ENCODE measurements at places on chromosomes 7 and 10.

GRCh38 chr7:66974986-66975590 lies 20.3 kb downstream of the SBDS start:
- DNase-seq = no peak

- no peak for DNase-seq
Observed at GRCh38 chr10:119518936-119519335, 23.6 kb downstream of the RGS10 start.

DNA sequence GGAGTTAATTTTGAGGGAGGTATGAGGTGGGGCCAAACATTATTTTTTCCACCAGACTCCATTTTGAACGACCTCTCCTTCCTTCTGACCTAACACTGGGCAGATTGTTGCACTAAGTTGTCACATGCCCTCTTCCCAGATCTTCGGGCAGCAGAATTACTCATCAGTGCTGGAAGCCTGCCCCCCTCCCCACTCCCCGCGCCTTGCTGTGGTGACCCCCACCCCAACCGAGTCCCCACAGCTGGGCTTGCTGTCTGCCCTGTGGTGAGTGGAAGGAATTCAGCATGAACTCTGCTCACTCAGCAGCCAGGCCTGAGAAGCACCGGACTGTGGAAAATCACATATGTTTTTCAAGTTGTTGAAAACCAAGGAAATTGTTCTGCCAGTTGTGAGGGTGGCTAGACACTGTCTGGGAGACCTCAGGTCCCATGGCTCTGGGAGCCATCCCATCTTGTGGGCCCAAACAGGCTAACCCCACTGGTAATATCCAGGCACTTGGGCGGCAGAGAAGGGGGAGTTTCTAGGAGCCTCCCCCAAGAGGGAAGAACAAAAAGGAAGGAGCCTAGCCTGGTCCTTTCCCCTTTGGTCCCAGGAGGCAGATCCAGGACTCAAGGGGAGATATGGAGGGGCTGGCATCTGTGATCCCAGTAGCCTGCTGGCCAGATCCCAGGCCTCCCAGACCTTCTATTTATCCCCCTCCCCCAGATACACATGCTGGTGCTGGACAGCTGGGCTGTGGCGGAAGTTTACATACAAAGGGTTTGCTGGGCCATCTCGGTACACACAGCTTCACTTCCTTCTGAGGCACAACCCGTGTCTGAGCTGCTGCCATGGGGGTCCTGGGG lies 3.5 kb upstream of the AEBP1 start:
- peak; percentile 59 for DNase-seq

DNA sequence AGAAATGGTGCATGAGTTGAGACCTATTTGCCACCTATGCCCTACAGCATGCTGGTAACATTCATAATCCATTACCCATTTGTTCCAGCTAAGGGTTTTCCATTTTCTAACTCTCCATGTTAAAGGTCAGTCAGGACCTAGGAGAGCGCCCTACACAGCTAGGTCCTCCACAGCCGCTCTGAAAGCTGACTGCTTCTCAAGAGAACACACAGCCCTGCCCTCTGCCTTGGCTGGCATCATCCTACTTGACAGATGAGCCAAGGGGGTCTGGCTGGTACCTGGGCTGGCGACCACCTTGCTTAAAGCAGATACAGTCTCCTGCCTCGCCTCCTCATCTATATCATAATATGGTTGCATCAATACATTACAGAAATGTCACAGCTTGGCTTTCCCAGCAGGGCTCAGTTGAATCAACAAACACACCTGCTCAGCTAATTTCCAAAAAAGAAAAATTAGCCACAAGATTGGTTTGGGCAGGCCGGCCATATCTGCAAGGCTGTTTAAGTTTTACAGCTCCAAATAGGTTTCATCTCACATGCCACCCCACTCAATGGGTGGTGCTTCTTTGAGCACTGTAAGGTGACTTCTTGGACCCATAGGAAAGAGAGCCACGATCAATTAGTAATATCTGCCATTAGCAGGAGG lies 17.3 kb downstream of the TLL2 start:
- no peak for DNase-seq

- no peak for DNase-seq
Observed at GRCh38 chr7:135834266-135834665, 85.7 kb upstream of the FAM180A start.

DNA sequence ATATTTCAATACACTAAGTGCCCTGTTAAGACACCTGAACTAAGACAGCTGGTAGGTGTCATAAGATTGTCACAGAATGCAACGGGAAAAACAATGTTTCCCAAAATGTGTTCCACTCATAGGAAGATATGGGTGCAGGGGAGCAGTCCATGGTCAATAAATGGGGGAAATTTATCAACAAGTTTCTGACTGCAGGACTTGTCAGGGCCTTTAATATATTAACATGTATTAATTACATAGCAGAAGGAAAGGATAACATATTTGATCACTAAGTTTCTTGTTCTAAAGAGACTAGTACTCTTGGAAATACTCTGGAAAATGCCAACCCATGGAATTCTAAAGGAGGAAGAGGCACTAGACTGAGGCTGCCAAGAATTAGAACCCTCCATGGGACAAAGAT lies 6.7 kb downstream of the RBP3 start:
- DNase-seq = no peak

GRCh38 chr10:71838264-71839211 lies 12.5 kb downstream of the PSAP start:
- DNase-seq = no peak

DNA sequence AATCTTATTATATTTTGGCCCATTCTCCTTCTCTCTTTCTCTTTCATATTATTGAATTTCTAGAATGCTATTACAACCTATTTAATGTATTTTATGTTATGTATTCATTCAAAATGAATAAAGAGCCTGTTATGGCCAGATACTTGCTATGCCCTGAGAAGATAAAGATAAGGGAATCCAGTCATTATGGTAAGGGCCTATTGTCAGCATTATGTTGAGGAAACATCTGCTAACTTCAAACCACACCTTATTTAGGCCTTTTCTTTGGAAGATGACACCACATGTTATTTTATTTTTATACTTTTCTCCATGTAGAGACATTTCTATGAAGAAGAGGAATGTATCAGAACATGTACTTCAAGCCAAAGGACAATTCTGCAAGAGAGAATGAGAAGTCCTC lies 60.5 kb upstream of the MPP7 start:
- no peak for DNase-seq

All from AG09319 (cell line).